Activated T-helper 17 cell treated with anti-CD3 and anti-CD28 coated beads, Interleukin-2, amount 50 U/mL, for 72 hours (primary cell): ENCODE measurements at places on chromosomes 2 and 18. TPM values are rescaled to one million over a fixed set of nuclear protein-coding genes. Genes with fewer than 3 reads are reported as not detected.
A peak's percentile ranks its signal among the peaks of the same experiment; 100 is the strongest.

DNA sequence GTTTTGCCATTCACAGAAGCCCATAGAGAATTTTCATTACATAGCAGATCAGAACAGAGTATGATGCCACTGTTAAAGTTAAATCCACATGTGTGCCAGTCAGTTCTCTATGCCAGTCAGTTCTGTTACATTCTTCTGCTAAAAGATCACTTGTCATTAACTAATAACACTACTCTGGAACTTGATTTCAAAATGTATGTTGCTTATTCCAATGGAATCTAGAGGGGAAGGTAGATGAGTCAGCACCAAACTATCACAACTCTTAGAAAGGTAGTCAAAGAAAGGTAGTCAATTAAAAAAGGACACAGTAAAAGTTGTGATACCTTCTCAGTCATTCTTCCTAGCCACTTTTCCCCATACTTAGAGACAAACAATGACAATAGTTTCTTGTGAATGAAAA is 1214.4 kb downstream of the LRP1B start:
- ATAC-seq, result no peak

DNA sequence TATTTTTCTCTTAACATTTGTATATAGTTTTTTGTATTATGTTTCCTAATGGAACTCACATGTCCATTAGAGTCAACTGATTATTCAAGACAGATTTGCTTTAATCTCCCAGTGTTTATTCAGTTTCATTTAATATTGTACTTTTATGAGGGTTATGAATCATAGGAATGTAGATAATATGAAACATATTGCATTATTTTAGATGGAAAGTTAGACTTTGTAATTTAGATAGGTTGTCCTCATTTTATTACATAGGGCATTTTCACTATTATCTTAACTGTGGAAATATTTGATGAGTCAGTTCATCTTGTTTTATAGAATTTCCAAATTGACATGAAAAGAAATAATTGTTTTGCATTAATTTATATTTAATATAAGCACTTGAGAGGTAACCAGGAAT is 240.8 kb downstream of the PLCL1 start:
- no peak for ATAC-seq

DNA sequence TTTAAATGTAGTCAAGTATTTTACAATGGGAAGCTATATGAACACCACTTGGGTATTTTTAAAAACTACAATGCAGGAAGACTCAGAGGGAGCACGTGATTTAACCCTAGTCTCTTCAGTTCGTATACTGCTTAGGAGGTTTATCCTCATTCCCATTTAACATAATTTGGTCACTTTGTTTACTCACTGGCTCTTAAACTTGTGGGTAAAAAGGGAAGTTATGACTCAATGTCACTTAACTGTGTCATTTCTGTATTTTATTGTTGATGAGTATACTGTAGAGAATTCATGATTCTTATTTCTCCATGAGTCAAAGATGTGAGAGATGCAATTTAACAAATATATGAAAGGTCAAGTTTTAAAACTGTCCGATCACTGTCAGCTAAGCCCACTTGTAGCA is 48.2 kb downstream of the SLC66A3 start:
- ATAC-seq, result peak; percentile 96

- no peak for ATAC-seq
Observed at GRCh38 chr2:145076085-145076484, 556.2 kb upstream of the ZEB2 start.

DNA sequence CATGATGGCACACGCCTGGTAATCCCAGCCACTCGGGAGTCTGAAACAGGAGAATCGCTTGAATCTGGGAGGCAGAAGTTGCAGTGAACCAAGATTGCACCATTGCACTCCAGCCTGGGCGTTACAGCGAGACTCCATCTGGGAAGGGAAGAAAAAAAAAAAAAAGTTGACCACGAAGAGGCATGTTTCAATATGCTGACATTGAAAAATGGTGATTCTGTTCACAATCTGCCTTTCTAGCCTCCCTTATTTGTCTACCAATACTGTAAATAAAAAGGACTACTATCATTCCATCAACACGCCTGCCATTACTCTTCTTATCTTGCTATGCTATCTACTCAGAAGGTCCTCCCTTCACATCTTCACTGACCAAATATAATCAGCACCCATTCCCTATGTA is 18.4 kb downstream of the GFPT1 start:
- no peak for ATAC-seq

DNA sequence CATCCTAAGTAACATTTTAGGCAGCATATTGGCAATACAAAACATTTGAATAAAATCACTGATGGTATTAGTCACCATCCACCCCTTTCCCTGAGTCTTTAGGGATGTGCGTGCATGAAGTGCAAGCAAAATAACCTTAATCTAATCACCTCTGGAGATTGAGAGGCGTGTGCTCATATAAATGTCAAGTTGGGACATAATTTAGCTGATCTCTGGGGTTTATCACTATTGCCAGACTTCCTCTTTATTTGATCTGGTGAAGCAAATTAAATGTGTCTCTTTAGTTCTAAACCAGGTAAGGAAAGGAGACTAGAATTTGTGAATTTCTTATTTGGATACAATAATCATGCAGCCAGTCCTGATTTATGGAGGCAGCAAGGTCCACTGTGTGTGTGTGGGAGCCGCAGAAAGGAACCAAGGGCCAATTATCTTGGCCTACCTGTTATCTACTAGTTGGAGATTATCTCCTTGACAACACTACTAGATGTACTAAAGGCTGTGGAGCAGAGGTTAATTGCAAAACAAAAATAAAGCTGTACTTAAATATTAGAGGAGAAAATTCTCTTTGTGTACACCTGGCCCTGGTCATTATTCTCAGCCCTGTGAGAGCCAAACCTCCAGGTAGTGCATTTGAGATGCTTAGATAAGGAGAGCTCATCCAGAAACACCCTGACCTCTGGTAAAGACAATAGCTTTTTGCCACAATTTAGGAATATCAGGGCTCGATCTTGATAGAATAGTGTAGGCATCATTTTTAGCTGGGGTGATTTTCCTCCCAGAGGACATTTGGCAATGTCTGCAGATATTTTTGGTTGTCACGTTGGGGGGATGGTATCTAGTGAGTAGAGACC is 78.2 kb downstream of the HRH4 start:
- ATAC-seq, result no peak

DNA sequence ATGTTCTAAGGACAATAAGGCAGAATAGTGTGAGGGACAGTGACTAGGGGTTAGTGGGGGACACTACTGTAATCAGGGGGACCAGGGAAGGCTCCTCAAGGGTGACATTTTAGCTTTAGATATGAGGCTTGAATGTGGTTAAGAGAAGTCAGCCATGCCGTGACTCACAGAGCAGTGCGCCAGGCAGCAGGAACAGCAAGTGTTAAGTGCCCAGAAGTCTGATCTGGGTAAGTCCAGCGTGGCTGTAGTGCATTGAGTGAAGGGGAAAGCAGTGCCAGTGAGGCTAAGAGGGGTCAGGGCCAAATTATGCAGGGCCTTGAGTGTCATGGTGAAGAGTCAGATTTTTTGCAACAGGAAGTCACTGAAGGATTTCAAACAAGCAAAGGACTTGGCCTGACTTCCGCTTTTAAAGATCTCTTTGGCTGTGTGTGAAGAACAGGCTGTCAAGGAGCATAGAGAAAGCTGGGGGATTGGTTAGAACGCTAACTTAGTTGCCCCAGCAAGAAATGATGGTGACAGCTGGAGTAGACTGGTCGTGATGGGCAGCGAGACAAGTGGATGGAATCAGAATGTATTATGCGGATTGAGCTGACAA is 151.5 kb downstream of the MSH2 start:
- no peak for ATAC-seq

Gene RIT2
- total RNA-seq, result not detected

Gene HSBP1L1
- total RNA-seq, result 2.7 TPM

Gene FBXO15
- 0.35 TPM for total RNA-seq

Gene SPAST
- 12.5 TPM for total RNA-seq

Gene MYO7B
- total RNA-seq, result 0.16 TPM

Gene STEAP3
- total RNA-seq, result not detected

Gene LYPD1
- total RNA-seq, result not detected
